ENCODE measurements at places on chromosomes 6 and 20.

DNA sequence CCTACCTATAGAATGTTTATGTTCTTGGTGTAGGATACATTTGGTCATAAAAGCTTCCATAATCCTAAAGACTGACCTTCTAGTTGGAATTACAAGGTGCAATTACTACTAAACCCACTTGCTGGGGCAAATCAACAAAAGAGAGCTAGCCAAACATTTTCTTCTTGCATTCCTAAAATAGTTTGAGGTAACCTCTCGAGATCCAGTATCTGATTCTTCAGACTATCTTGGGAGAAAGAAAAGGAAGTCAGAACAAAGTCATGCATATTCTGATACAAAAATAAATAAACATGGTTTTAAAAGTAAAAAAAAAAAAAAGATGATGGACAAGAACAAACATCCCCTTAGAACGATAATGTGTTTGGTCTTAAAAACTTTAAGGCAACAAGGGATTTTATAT lies 294.2 kb upstream of the RSPO3 start:
- DNase-seq, result no peak

- DNase-seq, result no peak
Observed at GRCh38 chr6:15689586-15690482, 27.0 kb upstream of the DTNBP1 start.

- no peak for DNase-seq
Observed at GRCh38 chr6:100134297-100134696, 140.3 kb upstream of the MCHR2 start.

GRCh38 chr6:146893690-146894089 lies 294.9 kb downstream of the ADGB start:
- DNase-seq, result no peak

GRCh38 chr6:100923481-100924165 lies 42.5 kb upstream of the ASCC3 start:
- DNase-seq, result no peak

Data from CD8-positive, alpha-beta T cell (primary cell).